Smooth muscle cell of trachea (primary cell): ENCODE measurements at places on chromosomes 4 and X. TPM values are rescaled to one million over a fixed set of nuclear protein-coding genes. Genes with fewer than 3 reads are reported as not detected.

PHEX gene
- total RNA-seq = 2.8 and 3.2 TPM in 2 replicates

ART3 gene
- not detected in 2 replicates for total RNA-seq

IL1RAPL2 gene
- 0.15 and 0.17 TPM in 2 replicates for total RNA-seq

SOD3 gene
- 42.3 and 106 TPM in 2 replicates for total RNA-seq
